ENCODE measurements at places on chromosomes 6 and 20.

- peak; percentile 25 for DNase-seq
These were observed 8.9 kb downstream of the VSTM2L start for GRCh38 chr20:37911838-37912281.

GRCh38 chr6:142592876-142593275 is 291.1 kb downstream of the ADGRG6 start:
- no peak for DNase-seq

GRCh38 chr20:20437314-20437713 is 69.4 kb downstream of the INSM1 start:
- no peak for DNase-seq

GRCh38 chr6:118881440-118882313 is 12.3 kb upstream of the ASF1A start:
- DNase-seq: no peak

DNA sequence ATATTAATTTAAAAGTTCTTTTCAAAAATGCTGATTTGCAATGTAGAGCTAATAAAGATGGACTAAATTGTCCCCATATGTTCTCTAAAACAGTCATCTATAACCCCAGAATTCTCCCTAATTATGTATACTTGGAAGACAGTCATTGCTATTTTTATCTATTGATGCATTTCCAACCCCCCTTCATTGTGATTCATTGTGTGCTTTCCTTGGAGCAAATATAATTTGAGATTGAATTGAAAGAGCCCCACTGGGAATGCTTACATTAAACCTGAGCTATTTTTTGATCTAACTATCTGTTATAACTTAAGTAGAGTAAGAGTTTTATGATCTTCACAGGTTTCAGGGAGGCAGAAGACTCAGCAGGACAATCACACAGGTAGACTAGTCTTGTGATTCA is 73.7 kb upstream of the PTCHD4 start:
- DNase-seq: peak; percentile 10

GRCh38 chr20:34564833-34565232 is 6.3 kb downstream of the MAP1LC3A start:
- DNase-seq: no peak

GRCh38 chr6:22878324-22878701 is 308.9 kb downstream of the HDGFL1 start:
- DNase-seq: no peak

- peak; percentile 6 for DNase-seq
These were observed 80.6 kb upstream of the EYA4 start for GRCh38 chr6:133160536-133160935.

DNA sequence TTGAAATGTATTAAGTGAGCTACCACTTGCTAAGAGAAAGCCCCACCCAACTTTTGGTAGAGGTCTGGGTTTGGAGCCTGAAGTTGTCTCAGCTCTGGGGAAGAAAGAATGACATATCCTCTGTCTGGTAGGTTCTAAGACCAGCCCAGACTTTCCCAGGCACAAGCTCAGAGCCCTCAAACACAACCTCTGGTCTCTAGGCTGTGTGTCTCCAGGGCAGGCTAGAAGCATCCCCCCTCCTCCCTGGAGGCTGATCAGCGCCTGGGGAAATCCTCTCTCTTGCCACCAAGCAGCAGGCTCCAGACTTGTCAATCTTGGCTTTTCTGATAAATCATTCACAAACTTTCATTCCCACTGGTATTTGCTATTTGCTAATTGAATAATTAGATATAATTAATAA is 226.5 kb upstream of the CST7 start:
- no peak for DNase-seq

- DNase-seq: peak; percentile 93
These were observed 146.6 kb downstream of the ANKRD60 start for GRCh38 chr20:58081846-58082245.

DNA sequence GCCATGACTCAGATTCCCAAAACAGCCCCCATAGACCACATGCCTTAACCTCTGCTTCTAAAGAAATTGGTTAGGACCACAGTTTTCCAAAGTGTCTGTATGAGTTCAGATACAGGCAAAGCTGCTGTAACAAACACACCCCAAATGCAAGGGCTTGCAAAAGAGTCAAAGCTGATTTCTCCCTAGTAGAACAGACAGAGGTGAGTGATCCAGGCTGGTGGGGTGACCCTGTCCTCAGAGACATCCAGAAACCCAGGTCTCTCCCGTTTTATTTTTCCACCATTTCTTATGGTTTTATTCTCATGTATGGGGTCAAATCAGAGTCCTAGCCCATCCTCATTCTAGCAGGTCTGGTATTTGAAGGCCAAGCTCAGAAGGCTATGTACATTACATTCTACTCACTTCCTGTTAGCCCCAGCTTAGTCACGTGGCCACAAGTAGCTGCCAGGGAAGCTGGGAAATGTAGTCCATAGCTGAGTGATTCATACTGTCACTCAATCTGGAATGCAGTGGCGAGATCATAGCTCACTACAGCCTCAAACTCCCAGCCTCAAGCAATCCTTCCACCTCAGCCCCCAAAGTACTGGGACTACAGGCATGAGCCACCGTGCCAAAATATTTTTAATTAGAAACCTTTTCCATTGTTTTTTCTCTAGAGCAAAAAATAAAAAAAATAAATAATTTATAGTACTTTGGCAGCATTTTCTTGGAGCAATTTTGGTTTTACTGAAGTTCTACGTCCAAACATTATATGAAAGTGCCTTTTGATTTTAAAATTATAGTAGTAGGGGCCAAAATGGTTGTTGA is 175.2 kb downstream of the ZMYND8 start:
- peak; percentile 82 for DNase-seq

DNA sequence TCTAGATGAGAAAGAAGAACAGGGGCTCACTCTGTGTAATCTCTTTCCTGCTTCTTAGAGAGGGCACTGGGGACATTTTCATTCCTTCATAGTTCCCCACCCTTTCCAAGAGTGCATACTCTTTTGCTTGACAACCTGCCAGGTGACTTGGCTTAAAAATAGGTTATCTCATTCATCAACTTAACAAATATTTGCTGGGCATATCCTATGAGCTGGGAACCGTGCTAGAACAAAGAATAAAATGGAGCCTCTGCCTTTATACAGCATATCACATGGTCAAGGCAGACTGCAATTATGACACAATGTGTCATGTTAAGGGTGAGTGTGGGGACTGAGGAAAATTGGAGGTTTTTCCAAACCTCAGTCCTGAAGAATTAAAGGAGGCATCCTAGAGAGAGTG is 209.8 kb upstream of the FOXA2 start:
- DNase-seq: peak; percentile 10

DNA sequence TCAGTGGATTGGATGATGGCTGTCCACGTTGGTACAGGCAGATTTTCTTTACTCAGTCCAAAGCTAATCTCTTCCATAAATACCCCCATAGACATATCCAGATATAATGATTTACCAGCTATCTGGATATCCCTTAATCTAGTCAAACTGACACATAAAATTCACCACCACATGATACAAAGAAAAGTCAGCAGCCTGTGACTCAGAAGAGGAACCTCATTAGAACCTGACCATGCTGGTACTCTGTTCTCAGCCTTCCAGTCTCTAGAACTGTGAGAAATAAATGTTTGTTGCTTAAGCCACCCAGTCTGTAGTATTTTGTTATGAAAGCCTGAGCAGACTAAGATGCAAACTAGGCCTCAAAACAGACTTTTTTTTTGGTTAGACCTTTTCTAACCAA is 431.3 kb upstream of the RNF217 start:
- no peak for DNase-seq

DNA sequence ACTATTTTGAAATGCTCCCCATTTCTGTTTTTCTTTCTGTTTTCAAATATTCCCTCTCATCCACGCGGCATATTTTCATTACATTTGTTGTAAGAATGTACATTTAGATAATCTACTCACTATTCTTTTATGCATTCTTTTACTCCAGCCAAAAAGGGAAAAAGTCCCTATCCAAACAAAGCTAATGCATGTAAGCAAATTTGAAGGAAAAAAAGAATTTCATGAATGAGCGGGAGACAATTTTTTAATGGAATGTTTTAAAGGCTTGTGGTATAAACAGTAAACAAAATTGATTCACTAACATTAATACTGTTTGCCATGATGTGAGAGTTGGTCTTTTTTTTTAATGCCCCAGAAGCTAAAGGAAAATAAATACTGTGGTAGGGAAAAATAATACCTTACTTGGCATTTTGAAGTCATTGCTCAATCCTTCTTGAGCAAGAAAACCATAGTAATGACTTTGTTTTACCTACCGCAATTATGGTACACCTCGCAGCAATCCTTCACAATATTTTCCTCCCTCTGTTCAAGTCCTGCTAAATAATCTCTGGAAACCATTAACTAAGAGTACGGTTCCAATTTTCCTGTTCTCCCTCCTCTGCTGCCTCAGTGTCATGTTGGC is 79.0 kb downstream of the BACH2 start:
- DNase-seq: no peak

- DNase-seq: no peak
These were observed 32.5 kb downstream of the SLC22A23 start for GRCh38 chr6:3424185-3424927.

GRCh38 chr6:125547381-125547780 is 202.1 kb upstream of the HEY2 start:
- DNase-seq: no peak

DNA sequence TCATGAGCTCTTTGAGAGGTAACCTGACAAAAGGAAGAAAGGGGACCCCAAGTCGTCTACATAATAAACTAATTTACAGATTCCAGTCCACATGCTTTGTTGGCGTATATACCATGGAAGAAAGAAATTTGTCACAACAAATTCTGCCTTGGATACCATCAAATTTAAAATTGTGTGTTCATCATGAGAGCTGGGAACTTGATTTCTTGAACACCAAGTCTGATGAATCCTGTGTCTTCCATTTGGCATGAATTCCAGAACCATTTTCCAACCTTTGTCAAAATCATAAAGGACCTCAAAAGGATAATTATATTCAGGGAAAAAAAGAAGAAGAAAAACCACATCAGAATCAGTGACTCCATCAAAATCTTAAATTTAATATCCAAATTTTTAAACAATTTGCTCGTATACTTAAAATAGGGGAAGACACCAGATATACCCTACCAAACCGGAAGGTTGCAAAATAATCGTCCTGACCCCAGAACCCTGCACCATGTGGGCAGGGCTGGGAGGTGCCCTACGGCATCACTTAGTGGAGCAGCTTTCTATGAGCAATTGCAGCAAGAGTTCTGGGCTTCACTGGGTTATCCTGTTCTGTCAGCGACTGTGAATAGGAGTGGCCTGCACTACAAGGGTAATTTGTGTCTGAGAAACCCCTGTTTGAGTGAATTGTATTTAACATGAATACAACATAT is 74.1 kb upstream of the INSM1 start:
- no peak for DNase-seq

DNA sequence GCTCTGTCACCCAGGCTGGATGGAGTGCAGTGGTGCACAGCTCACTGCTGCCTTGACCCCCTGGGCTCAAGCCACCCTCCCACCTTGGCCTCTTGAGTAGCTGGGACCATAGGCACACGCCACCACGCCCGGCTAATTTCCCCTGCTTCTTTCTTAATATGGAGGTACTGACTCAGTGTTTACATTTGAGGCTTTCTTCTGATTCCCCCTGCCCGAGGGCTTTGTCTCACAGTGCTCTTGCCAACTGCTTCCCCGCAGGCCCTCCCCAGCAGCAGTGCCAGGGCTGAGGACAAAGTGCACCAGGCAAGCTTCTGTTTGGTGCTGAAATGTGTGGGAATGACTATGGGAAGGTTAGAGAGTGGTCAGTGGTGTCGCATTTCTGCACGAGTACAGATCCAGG is 34.8 kb downstream of the NR2E1 start:
- DNase-seq: no peak

DNA sequence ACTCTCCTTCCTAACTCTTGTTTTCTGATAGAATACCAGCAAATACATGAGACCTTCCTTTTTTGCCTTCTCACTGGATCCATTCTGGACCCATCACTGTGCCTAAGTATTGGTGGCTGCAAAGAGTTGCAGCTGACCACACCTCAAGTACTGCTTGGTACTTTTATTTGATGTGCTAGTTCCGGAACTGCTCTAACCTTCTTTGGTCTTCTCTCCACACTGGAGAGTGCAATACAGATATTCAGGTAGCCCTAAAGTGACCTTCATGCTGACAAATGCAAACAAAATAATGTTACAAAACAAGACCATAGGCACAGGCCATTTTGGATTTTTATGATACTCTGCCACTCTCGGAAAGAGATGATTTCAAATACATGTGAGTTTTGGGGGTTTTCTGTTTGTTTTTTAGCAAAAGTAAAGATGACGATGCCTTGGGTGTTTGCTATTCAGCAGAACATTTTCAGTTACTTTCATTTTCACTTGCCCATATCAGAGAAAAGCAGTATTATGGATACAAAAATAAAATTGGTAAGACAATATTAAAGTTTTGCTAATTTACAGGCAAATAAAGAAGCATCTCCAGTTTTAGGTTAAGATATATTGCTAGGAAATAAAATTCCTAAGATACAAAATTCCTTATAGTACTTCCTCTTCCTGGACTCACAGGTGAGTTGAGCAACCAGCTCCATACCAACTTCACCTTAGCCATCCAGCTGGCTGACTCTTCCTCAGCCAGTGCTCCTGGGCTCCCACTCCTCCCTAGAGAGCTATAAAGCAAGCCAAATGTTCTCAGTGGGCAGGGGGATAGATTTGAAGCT is 42.0 kb downstream of the PTPRK start:
- DNase-seq: no peak

Measured in fibroblast of skin of right quadriceps (primary cell).